Activated CD4-positive, alpha-beta T cell treated with anti-CD3 and anti-CD28 coated beads, Interleukin-2, amount 50 U/mL, for 16 hours (primary cell): ENCODE measurements at places on chromosomes 16 and 17.

DNA sequence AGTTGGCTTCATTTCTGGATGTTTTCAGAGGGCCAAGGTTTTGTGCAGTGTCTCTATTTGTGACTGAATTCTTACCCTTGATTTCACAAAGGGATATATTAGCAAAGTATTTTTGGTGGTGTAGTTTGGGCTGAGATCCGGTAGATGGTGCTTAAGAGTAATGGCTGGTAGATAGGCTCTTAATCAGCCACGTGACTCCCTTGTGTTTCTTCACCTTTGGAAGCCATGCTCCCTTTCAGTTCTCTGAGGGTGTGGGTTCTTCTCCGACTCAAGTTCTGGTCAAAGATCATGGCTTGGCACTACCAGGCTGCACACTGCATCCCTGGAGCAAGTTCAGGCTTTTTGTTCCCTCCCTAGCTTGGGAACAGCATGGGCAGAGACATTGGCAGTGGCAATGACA lies 887.3 kb downstream of the CDH8 start:
- no peak for DNase-seq

GRCh38 chr17:69501591-69502468 lies 87.3 kb downstream of the MAP2K6 start:
- DNase-seq = no peak

GRCh38 chr17:59001158-59001814 lies 105.4 kb downstream of the TRIM37 start:
- DNase-seq = peak; percentile 92

GRCh38 chr17:4537451-4538235 lies 17.5 kb downstream of the MYBBP1A start:
- DNase-seq = no peak

- no peak for DNase-seq
Measured at GRCh38 chr17:82232322-82232820, 3.5 kb downstream of the SLC16A3 start.

- DNase-seq = no peak
Measured at GRCh38 chr16:11752856-11753255, 10.2 kb upstream of the TXNDC11 start.

DNA sequence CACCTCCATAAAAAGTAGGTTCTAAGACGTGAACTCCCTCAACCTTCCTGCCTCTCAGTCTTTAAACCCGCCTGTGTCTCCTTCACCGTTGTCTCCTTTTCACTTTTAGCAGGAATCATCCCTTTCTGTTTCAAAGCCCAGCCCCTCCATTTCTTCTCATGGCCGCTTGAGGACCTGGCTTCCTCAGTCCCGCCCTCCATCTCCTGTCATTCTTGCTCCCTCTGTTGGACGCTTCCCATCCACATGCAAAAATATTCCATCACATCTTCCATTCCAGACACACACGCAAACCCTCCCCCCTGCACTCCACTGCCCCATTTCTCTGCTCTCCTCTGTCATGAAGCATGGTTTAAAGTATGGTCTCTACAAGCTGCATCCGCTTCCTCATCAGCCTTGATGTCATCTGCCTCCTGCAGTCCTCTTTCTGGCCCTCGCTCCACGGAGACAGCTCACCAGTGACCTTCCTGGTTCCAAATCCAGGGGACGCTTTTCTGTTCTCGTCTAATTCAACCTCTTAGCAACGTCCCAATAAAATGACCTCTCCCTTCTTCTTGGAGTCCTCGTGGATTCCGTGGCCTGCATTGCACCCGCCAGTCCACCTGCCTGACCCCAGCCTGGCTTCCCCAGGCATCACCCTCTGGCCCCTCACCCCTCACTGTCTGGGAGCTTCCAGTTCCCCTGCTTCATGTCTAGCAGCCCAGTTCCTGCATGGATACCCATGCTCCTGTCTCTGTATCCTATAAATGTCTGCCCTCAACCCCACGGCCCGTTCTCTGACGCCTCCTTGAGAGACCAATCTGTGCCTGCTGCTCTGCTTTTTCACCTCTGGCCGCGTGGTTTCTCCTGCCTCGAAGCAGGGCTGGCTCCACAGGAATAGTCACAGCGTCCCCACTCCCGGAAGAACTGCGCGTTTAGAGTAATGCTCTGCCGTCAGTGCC lies 26.2 kb downstream of the ANKRD40 start:
- no peak for DNase-seq

DNA sequence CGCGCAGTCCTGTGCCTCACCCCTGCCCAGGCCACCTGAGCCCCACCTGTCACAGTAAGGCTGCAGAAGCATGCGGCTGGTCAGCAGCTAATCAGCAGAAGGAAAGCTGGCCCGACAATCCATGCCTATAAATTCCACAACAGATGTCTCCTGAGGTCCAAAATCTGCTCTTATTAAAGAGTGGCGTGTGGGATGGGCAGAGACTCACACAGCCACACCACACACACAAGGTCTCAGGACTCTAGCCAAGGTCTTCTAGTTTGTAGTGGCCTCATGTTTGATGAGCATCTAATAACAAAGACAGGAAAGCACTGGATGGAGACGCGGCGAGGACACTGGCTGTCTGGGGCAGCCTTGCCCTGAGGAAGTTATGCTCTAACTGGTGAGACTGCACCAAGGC lies 55.9 kb downstream of the ANKRD11 start:
- DNase-seq = no peak

DNA sequence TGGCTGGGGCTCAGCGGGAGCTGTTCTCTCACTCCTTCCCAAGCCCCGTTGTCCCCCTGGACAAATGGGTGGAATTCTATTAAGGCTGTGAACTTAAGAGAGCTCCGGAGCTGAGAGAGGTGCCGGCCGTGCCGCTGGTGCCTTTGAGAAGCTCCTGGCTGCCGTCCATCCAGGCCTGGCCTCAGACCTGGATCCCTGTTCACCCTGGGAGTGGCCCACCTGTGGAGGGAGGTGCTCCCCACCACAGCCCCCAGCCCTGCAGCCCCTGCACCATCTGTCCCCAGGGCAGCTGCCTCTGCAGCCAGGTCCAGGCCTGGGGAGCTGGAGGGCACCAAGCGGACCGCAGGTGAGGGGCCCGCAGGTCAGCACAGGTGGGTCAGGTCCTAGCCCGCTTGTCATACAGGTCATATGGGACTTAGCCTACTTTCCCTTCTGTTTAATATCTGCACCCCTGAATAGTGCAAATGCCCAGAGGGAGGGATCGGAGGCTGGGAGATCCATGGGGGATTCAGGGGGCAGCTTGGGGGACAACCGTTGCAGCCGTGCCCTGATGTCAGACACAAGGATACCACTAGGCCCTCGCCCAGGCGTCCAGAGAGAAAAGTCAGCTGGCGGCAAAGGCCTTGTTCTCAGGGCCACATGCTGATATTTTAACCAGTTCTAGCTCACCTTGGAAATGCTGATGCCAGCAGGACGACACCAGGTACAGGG lies 15.2 kb upstream of the METRNL start:
- DNase-seq = no peak

GRCh38 chr16:53914736-53915135 lies 210.8 kb downstream of the FTO start:
- DNase-seq = no peak

DNA sequence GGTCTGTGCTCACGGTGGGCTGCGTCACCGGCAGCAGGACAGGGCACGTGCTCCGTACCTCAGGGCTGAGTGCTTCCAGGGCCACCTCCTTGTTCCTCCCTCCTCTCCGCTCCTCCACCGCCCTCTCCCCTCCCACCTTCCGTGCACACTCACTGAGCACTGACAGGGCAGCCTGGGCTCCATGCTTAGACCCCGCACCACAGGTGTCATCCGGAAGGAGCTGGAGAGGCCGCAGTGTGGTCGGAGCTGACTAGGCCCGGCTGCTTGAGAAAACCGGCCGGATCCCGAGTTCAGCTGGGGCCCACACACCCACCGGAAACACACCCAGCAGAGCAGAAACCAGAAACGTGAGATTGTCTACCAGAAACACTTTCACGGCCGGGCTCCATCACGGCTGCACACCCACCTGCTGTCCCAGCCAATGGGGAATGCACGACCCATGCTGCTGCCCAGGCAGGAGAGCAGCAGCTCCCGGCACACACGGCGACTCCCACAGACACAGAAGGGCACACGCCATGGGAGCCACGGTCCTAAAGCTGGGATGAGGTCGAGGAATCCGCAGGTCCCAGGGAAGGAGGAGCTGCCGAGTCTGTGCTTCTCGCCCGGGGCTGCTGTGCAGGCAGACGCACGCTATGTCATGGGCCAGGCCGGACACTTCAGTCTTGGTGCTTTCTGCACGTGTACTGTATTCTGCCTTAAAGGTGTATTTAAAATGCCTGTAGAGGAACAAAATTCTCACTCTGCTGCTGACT lies 55.0 kb upstream of the ZNF469 start:
- no peak for DNase-seq

- DNase-seq = peak; percentile 55
Measured at GRCh38 chr16:48317614-48318315, 67.4 kb downstream of the SIAH1 start.

DNA sequence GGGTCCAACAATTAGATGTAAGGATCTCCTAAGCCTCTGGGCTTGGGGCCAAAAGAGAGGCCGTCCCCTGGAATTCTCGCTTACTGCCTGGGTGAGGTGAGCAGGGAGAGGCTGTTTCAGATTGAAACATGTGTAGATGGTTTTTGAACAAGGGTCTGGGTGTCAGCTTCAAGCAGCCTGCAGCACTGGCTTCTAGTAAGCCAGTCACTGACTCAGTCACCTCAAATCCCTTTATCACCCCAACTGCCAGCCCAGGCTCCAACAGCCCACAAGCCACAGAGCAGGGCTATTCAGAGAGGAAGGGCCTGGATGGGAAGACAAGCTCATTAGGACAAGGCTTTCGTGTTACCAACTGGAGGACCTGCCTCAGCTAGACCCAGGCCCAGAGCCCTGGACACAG lies 180.2 kb downstream of the CCT6B start:
- no peak for DNase-seq

DNA sequence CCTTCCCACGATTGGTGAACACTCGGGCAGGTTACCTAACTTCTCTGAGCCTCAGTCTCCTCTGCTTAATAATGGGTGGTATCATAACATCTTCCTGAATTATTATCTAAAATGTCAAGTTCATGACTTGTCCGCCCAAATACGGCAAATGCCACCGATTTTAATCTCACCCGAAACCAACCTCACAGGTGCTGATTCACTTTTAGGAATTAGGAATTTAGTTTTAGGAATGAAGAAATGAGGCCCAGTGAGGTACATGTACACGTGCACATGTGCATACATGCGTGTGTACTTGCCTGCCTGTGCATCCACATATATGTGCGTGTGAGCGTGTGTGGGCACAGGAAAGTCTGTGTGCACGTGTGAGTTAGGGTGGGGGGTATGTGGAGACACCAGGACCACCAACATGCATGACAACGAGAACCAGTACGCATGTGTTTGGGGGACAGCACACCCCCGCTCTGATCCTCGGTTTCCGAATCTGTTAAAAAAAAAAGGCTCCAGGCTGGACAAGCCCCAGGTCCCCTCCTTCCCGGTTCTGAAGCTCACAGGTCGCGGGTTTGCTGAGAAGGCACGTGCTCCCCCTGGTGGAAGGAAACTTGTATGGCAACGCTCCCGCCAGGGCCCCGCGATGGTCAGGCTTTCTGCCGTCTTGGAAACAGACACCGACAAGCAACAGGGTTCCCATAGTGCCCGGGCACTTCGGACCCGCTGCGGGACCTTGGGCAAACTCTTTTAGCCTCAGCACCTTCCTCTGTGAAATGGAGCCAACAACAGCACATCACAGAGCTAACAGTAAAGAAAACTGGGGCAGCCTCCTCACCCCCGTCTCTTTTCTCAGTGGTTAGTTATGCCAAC lies 219.2 kb downstream of the RBFOX3 start:
- DNase-seq = peak; percentile 60

DNA sequence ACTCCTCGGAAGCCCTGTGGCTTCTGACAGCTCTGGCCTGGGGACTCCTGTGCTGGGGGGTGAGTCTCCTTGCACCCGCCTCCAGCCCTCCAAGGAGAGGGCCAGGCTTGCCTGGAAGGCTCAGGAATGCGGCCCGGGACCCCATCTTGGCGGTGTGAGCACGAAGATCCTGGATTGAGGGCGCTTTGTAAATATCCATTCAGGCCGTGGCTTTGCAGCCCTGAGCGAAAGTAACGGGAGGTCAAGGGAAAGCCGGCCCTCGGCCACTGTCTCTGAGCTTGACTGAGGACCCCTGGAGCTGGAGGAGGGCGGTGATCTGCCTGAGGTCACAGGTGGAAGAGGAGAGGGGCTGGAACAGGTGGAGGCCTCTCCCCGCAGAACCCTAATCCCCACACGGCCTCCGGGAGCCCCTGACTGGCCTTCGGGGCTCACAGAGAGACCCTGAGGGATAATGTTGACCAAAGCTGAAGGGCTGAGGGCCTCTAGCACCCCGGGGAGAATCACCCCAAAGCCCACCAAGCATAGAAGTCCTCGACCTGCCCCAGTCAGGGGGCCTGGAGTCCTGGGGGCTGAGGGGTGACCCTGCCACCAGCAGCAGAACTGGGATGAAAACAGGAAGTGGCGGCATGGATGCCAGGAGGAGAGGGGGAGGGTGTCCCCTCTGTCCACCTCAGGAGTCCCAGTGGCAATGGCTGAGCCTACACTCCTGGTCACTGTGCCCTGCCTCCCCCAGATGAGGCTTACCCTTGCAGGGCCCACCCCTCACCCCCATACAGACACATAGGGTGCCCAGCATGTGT lies 8.3 kb upstream of the RASD1 start:
- no peak for DNase-seq

DNA sequence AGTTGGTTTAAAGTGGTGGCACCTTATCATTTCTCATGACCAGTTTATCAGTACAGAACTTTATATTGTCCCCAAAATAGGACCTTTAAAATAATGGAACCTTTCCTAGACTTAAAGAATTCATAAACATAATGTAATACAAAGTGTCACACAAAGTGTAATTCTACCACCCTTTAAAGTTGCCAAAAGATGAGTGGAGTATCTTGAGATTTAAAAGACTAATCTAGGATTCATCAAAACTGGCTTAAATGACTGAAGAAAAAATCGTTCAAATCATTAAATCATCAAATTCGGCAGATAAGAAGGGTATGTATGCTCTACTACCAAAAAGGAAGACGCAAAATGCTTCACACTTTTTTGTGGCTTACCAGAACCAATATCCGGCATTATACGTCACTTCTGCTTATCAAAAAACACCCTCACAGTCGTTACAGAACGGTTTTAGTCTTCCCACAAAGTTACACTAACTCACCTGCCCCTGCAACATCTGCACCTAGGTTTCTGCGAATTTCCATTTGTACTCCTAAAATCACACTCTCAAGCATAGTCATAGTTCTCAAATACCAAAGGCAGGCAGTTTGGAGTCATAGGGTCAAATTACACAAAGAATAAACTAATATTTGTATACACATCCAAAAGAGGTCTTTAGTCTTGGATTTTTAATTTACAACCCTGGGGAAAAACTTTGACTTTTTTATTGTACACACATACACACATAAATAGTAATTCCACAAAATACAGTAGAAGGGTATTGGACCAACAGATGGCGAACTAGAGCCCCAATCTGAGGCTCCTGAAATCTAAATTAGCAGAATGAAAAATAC lies 1.4 kb upstream of the KANSL1 start:
- DNase-seq = peak; percentile 91

GRCh38 chr17:49637050-49637449 lies 40.8 kb downstream of the SPOP start:
- DNase-seq = no peak

- no peak for DNase-seq
Measured at GRCh38 chr16:65576631-65577030, 454.8 kb upstream of the CDH11 start.
